CD4-positive, alpha-beta T cell treated with Interferon gamma for 1 hour (primary cell): ENCODE measurements at places on chromosomes 3 and 15.

GRCh38 chr15:79051029-79051428 lies 39.6 kb downstream of the RASGRF1 start:
- no peak for DNase-seq

DNA sequence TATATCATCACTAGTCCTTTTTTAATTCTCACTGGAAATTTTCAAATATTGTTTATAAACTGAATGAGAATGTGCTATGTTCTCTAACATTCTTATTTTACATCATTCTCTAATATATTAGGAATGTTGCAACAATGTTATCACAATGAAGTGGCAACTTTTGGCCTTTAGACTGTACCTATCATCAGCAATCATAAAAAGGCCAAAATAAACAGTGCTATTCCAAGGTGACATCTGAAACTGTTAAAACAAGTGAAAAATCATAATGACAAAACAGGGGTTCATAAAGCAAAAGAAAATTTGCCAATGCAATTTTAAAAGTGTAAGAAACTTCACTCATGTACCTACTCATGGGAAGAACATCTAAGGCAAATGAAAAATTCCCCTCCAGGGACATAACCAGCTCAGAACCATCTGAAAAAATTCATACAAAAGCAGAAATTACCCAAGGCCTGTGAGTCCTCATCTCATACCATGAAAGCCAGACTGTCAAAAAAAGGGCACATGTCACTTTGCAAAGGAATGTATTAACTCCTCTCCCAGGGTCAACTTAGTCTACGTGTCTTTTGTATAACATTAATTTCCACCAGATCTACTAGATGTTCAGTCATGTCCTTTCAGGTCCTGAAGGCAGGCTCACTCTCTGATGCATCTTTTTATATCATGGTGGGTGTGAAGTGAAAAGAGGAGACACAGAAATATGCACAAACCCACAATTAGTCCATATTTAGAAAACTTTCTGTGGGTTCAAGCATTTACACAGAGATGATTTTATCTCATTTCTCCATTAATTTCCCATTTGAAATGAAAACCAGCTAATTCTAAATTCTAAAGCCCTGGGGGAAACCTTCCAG lies 211.9 kb downstream of the CBLB start:
- no peak for DNase-seq

DNA sequence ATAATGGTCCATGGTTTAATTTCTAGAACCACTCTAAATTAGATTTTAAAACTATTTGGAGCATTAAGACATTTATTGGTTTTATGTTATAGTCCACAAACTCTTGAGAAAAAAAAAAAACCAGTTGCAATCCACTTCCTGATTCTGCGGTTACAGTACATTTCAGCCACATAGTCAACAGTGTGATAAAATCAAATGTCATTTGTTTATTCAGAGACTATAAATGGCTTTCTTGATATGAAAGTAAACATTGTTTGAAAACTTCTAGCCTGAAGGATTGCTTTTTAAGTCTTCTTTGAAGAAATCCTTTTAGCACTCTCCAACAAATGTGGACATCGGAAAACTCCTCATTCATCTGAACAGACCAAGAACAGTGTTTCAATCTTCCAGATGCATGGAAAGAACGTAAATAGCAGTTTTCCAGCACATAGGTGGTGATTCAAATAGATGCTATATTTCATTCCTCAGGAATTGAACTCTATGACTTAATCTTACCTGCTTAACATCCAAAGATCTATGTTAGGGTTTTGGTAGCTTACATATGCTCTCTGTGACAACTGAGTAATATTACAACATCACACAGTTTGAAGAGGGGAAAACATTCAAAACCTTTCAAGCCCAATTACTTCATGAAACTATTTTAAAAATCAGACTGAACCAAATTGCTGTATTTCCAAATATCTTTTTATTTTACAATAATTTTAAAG lies 87.8 kb upstream of the UBE2E2 start:
- no peak for DNase-seq

- no peak for DNase-seq
Measured at GRCh38 chr3:74366331-74366730, 248.1 kb downstream of the CNTN3 start.

DNA sequence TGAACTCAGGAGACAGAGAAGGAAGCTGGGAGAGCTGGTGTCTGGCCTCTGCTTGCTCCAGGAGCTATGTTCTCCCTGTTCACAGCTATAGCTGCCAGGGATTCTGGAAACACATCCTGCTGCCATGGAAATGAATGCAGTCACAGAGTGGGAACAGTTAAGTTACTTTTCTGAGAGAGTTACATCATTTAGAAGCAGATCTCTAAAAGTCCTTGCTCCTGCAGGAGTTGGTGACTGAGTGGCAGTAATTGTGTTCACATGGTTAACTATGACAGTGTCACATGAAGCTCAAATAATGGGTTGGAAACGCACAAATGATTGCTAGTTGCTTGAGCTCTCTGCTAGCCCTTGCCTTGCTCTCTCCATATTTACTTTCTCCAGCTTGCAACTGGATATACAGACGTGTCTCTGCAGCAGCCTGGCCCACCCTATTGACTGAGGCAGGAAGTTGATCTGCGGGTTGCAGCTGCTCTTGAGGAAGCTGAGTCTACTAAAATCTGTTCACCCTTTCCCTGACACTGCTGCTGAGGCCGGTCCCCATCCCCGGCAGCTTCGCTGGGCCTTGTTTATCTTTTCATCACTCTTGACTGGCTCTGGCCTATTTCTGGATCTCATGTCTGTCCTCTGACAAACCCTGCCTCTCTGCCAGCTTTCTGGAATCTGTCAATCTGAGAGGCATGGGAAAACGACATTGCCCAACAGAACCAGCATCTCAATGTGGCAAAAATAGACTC lies 16.7 kb upstream of the ISLR start:
- no peak for DNase-seq

DNA sequence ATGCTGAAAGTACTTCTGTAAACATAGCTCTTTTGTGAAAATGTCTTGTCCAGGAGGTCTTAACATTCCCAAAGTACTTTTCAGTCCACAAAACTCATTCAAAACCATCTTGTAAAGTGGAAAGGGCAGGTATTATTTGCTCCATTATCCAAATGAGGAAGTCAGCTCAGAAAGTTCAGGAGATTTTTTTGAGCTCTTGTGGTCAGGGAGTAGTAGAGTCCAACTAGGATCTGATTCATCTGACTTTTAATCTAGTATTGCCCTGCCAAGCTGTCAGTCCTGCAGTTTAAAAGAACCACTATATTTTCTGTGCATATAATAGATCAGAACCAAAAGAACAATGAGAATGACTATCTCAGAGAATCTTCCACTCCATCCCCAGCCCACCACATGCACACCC lies 83.5 kb downstream of the FOXB1 start:
- no peak for DNase-seq

- DNase-seq, result no peak
Measured at GRCh38 chr3:97954228-97954827, 17.9 kb downstream of the RIOX2 start.

DNA sequence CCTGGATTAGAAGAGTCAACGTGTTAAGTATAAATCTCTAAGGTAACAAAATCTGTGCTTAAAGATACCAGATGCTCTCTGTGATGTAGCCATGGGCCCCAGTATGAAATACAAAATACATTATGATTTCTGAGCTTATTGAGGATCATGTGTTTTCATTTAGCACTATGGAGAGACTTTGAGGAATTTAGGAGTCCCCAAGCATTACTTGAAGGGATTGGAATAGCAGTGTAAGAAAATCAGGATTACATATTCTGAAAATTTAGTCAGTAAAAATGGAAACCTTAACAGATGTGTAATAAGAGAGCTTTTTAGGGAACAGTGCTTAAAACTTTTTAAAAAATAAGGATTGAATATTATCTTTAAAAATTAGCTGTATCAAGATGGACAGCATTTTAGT lies 35.5 kb downstream of the ECT2 start:
- DNase-seq, result no peak
